ENCODE measurements at places on chromosomes 5 and 9.

GRCh38 chr5:178502401-178503100 lies 87.6 kb downstream of the COL23A1 start:
- peak; percentile 17 for DNase-seq

DNA sequence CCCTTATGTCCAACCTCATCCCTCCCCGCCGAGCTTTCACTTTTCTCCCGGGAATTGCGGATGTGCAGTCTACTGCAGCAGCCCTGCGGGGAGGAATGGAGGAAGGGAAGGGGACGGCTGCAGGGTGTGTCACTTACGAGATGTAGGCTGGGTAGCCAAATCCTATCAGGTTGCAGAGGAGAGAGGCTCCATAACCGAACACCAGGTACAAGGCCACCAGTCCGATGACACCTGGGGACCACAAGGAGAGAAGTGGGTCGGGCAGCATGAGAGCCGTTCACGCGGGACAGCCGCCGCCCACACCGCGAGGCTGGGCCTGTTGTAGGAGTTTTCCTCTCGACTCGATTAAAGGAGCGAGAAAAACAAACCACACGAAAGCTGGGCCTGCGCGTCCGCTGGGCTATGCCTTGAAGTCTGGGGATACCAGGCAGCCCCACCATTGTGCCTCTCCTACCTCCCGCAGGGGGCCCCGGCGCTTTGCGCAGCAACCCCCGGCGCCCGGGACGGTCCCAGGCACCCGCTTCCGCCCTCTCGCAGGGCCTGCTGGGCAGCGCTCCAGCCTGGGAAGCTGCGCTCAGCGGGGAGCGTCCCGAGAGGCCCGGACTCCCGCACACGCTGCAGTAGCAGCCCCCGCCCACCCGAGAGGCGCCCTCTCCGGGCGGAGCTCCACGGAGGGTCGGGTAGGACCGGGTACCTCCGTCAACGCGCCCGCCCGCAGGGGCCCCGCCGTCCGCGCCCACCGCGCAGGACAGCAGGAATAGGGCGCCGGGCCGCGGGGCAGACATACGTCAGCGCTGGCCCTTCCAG lies 798 bp downstream of the REEP5 start:
- no peak for DNase-seq

DNA sequence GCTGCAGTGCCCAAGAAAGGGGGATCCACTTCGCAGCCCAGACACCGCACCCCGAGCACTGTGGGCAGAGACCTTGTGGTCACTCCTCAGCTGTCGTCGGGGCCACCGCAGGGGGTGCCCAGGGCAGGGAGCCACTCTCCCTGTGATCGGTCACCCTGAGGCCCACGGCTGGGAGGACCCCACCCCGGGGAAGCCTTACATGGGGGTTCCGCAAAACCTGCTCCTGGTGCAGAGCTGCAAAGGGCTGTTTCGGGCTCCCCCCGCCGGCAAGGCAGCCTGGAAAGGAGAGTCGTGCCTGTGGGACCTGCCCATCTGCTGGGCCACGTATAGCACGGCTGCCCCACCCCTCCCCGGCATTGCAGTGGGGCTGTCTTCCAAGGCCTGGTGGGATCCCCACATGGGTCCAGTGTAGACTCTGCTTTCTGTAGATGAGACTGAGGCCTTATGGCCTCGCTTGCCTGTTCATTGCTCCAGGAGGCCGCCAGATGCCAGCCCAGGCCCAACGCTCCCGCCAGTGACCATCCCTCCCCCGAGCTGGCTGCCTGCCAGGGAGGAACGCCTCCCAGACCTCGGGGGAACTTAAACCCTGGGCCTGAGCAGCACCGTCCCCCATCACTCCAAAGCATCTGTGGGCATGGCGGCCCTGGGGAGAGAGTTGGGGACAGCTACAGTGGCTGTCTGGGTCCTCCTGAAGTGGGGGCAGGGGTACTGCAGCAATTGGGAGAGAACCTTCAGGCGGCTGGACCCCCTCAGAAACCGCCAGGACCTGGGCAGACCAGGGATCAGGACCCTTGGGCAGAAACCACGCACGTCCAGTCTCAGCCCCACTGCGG lies 1.6 kb upstream of the DNLZ start:
- DNase-seq, result no peak

DNA sequence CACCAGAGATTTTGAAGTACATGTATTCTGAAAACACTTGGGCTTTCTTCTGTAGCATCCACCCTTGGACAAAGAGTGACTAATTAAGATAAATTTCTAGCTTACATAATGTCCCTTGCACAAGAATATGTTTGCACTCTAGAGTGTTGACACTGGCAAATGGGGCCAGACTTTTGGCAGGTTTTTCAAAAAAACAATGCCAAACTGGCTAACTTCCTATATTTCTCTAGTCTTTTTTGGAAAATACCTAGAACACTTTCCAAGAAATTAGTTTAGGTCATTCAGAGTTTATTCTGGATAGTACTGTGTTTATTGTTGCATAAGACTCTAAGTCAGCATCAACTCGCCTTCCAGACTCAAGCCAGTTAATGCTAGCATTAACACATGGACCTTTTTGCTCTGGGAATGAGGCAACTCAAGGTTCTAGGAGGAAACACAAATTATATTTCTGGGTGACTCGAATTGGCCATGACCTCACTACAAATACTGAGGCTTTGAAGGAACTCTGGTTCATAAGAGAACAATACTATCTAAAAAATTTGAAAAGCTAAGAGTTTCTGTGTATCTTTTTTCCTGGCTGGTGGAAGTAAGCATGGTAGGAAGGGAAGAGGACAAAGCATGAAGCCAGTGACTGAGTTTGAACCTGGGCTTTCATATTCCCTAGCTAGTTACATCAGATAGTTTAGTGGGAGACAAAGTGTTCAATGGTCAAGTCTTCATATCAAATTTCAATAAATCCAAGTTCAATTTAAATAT lies 101.6 kb downstream of the NREP start:
- DNase-seq, result no peak

- DNase-seq, result no peak
Observed at GRCh38 chr5:112533362-112533761, 114.3 kb upstream of the EPB41L4A start.
